ENCODE measurements at places on chromosomes 6 and 20.
A peak's percentile ranks its signal among the peaks of the same experiment; 100 is the strongest.

DNA sequence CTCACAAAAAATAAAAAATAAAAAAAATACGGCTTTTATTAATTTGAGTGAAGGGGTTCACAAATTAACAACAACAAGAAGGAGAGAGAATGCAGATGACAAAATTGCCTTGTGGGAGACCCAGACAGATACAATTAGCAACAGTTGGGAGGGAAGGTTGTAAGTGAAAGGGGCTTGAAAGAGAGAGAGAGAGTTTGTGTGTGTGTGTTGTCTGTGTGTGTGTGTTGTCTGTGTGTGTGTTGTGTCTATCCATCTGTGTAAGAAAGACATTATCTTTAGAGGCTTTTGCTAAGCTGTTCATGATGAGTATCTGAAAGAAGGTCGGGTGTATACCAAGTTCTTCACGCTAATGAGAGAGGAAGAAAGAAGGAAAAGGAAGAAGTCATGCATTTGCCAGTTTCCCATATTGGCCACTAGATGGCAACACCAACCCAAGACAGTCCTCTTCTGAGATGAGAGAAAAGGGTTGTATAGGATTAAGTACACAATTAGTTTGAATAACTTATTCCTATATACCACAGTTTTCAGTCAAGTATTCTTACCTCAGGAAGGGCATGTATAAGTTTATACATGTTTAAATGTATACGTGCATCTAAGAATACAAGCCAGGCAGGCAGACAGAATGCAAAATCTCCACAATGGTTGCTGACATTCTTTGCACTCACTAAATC is 63.7 kb upstream of the CD2AP start:
- DNase-seq, result no peak

GRCh38 chr20:53938739-53939138 is 131.7 kb downstream of the BCAS1 start:
- DNase-seq, result no peak

DNA sequence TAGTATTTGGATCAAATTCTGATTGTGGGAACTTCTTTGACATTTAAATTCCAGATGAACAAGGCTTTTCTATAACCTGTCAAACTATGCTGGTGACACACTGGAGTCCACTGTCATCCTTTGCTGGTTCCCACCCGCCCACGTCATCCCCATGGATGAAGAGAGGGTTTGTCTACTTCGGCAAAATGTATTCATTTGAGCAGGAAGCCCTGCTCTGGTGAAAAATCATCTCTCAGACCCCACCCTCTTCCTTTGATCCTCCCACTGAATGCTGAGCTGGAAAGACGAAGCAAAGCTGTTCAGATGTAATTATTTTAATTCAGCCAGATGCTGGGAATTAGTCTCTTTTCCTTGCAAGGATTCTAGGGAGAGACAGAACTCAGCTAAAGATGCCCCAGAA is 50.5 kb downstream of the CPNE5 start:
- DNase-seq, result no peak

DNA sequence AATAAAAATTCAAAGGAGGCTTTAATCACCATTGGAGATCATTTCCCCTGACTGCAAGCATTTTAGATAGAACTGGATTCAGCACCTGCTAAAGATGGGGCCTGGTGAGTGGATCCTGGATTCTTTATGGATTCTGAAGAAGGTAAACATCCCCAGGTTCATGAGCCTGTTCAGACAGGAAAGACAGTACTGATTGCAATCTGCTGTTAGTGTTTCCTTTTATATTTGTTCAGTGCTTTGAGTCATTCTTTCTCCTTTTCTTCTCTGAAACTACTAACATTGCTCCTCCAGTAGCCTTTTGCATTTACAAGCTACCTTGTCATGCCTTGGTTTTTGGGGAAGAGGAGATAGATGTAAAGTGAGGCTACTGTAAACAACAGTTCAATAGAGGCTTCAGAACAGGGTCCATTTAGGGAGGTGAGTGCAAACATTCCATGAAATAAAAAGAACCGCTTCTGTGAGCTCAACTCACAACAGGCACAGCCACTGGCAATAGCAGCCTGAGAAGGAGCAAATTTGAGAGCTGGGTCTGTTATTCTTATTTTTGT is 66.4 kb upstream of the PRL start:
- DNase-seq, result no peak

GRCh38 chr6:158040804-158041347 is 59.2 kb downstream of the SYNJ2 start:
- no peak for DNase-seq

DNA sequence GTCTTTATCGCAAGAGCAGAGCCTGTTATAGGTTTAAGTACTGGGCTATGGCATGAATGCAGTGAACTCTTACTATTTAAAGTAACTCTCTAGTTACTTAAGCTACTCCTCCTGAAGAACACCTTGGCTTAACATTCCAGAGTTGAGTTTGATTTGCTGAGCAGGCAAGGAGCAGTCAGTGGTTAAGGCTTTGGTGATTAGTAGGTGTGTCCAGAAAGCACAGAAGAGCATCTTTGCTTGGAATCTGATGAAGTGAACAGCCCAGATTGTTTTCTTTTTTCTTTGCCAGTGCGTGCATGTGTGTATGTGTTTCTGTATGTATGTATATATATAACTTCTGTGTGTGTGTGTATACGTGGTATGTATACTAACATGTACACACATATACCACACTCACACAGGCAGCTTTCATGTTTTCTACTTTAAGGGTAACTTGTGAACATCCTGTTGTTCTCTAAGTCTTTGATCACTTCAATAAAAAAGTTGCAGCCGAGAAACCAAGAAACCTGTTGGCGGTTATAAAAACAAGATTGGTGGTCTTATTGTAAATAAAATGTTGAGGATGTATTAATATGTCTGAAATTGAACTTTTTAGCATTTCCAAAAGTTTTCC is 56.2 kb upstream of the TULP4 start:
- no peak for DNase-seq

- no peak for DNase-seq
Measured at GRCh38 chr20:60584221-60584620, 626.0 kb downstream of the CDH26 start.

DNA sequence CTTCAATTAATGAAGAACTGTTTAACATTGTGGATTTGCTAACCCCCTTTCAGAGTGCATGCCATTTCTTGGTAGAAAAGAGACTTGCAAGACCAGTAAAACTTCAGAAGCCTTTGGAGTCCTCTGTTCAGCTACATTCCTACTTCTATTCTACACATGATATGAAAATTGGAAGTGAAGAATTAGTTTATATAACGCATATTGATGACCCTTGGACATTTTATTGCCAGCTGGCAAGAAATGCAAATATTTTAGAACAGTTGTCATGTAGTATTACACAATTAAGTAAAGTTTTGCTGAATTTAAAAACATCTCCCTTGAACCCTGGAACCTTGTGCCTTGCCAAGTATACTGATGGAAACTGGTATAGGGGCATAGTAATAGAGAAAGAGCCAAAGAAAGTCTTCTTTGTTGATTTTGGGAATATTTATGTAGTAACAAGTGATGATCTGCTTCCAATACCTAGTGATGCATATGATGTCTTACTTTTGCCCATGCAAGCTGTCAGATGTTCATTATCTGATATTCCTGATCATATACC is 3.3 kb downstream of the TDRD6 start:
- DNase-seq, result no peak

- DNase-seq, result no peak
Measured at GRCh38 chr6:106546691-106547414, 82.4 kb downstream of the RTN4IP1 start.

- no peak for DNase-seq
Measured at GRCh38 chr20:21090111-21090618, 16.0 kb downstream of the LINC00237 start.

GRCh38 chr6:157864185-157864761 is 41.2 kb downstream of the SNX9 start:
- no peak for DNase-seq

GRCh38 chr20:13147071-13147963 is 73.8 kb upstream of the ISM1 start:
- DNase-seq, result no peak

DNA sequence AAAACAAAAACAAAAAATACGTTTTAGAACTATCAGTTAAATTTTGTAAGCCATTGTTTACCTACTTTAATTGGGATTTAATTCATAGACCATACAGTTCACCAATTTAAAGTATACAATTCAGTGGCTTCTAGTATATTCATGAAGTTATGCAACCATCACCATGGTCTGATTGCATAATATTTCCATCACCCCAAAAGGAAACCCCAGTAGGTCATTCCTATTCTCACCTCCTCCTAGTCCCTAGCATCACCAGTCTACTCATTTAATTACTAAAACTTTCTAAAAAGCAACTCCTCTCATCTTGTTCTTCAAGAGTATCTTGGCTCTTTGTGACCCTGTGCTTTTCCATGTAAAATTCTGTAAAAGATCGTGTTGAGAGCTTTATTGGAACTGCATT is 60.2 kb downstream of the ASXL1 start:
- no peak for DNase-seq

GRCh38 chr6:18178960-18179615 is 23.9 kb downstream of the KDM1B start:
- no peak for DNase-seq

DNA sequence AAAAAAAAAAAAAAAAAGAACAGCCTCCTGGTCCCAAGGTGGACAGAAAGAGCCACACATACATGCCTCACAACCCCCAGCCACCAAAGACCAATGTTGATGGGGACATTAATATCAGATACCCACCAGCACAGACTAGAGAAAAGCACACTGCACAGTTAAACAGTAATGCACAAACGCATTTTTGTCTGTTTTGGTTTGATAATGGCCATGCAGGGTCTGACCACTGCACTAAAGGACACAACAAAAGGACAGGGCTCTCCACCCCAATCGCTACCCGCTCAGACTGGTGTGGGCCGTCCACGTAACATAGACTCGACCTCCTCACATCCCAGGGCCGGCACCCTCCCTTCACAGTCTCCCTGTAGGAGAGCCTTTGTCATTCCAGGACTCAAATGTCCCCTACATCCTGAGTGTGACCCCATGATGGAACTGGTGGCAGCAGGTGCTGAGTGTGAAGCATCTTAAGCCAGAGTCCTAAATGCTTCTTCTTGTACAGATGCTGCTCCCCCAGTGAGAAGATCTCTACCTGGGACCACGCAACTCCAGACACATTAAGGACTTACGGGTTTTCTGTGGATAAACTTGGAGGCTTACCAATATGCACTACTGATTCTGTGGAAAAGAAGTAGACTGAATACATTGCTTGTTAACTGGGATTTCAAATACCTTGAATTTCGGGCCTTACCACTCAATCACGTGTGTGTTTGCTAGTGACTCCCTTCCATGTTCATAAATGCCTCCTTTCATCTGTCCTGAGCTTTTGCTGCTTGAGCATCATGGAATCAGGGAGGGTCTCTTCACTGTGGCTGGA is 28.0 kb downstream of the RRBP1 start:
- no peak for DNase-seq

GRCh38 chr6:131062241-131063027 is 611 bp downstream of the EPB41L2 start:
- DNase-seq, result peak; percentile 5

GRCh38 chr6:113512576-113512975 is 344.6 kb upstream of the MARCKS start:
- no peak for DNase-seq

GRCh38 chr6:150689900-150690590 is 90.4 kb downstream of the PLEKHG1 start:
- DNase-seq, result no peak

GRCh38 chr6:159090530-159091480 is 46.0 kb upstream of the TAGAP start:
- no peak for DNase-seq

DNA sequence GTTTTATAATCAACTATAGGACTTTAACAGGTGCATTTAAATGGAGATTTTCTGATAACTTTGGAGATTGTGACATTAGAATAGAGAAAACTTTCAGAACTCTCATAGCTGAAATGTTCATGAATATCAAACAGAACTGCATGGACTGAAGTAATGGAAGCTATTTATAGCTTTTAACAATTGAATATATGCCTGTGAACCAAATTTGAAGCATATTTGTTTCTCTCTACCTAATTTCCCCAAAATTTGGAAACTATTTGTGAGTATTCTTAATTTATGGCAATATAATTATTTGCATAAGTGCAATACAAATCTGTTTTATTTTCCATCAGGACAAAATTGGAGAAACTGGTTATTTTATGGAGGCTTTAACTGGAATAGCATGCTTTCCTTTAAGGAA is 96.6 kb downstream of the PLG start:
- no peak for DNase-seq

DNA sequence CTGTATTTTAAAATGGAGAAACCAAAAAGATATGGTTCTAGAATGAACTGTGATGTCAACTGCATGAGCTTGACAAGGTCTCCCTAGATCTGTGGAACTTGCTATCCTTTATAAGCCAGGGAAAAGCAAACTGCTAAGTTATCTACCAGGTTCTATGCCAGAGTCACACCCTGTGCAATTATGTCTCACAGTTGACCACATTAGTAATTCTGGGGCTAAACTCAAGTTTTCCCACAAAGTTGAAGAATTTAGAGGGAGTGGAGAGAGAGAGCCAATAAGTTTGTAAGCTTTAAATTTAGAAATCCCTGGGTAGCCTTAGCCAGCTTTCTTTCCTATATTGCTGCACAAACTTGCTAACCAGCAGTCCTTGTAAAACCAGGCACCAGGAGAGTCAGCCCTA is 407.0 kb upstream of the SASH1 start:
- DNase-seq, result no peak

GRCh38 chr6:35096129-35096862 is 44.8 kb downstream of the TCP11 start:
- no peak for DNase-seq

DNA sequence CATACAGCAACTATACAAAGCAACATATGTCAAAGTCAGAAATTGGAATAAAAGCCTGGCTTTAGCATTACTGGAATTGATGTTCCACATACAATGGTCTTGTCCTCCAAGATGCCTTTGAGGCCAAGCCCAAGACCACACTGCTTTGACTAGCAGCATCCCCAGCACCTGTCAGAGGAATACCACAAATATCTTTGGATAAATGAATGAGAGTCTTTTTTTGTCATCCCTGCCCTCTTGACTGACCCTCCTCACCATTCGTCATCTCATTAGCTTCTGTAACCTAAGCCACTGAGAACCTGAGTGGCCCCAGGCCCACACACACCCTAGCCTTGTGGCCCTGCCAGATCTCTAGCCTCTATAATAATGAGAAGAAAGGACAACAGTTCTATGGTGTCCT is 48.5 kb downstream of the TNFRSF21 start:
- DNase-seq, result no peak

DNA sequence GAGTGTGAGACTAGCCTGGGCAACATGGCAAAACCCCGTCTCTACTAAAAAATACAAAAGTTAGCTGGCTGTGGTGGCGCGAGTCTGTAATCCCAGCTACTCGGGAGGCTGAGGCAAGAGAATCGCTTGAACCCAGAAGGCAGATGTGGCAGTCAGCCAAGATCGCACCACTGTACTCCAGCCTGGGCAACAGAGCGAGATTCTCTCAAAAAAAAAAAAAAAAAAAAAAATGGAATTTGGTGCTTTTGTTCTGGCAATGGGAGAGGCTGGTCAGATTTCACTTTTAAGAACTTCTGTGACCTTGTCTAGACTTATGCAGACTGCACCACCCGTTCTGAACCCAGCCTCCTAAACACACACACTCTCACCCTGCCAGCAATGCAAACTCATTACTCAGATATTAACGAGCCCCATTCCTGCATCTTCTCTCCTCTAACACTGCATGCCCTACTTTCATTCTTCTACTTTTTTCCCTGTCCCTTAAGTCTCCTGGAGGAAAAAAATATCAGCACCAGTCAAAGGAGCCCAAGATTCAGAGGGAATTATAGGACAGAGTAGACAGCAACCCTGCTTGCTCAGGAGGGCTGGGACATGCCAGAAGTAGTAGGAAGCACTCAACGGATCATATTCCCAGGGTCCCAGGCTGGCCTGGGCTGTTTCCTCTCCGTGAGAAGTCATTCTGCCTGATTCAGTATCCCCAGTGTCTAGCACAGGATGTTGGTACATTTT is 4.4 kb downstream of the MOCS1 start:
- no peak for DNase-seq

- DNase-seq, result no peak
Measured at GRCh38 chr20:63689046-63690002, 7.1 kb upstream of the TNFRSF6B start.

All from activated naive CD4-positive, alpha-beta T cell (primary cell).